Gastrocnemius medialis (tissue), 4 donors: ENCODE measurements at places on chromosomes 3 and 15.

- no peak for DNase-seq
Observed at GRCh38 chr3:106737265-106737664, 640.0 kb upstream of the CCDC54 start.

GRCh38 chr3:47661121-47661752, 82.6 kb upstream of the CSPG5 start:
- DNase-seq = peak; percentile 47

GRCh38 chr15:78210349-78210717, 24.0 kb downstream of the ACSBG1 start:
- DNase-seq = no peak

DNA sequence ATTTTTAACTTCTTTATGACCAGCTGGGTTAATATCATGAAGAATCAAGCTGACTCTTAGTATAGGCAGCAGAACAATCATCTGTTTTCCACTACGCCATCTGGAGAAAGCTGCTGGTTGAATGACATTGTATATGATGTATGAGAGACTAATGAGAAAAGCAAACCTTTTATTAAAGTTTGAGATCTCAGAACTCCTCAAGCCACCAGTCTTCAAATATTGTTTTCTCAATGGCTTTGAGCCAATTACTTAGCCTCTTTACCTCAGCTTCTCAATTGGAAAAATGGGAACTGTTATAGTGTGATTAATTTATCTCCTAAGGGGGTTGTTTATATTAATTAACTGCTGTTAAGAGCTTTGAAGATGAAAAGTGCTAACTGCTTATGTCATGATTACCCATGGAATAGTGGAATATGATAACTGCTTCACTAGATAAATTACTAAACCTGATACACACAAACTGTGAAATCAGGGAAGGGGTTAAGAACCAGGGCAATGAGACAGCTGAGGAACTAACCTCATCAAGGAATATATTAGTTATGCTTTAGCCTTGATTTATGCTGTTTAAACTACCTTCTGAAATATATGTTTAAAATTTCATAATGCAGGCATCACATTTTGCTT, 330.1 kb downstream of the SOX2 start:
- no peak for DNase-seq

DNA sequence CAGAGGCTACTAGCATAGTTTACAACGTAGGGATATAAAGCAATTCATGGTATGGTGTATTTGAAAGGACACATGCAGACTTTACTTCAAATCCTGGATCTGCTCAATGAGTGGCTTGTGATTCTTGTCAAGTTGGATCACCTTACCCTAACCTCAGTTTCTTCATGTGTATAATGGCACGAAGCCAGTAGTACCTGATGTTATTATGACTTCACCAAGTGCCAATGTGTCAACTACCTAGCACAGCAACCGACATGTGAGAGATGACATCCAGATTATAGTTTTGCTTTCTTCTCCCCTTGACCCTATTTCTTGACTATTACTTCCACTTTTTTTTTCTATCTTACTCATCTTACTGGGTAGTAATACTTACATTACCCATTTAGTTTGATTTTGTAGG, 304.5 kb downstream of the RBMS3 start:
- DNase-seq = no peak

DNA sequence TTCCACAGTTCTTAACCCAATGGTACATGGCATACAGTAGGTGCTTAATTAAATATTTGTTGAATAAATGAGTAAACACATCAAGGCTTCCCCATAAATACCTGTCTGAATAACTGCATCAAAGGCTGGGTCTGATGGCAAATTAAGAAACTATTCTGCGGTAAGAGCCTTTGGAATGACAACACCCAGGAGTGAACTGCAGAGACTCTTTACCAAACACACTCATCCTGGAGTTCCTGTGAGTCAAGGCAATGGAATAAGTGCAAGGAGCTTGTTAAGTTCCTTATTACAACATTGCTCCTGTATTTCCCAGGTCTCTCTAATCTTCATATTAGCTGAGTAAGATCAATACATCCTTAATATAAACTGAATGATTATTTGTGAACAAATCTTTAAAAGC, 119.9 kb upstream of the STT3B start:
- no peak for DNase-seq

GRCh38 chr15:66675446-66675845, 26.6 kb upstream of the SMAD6 start:
- no peak for DNase-seq

DNA sequence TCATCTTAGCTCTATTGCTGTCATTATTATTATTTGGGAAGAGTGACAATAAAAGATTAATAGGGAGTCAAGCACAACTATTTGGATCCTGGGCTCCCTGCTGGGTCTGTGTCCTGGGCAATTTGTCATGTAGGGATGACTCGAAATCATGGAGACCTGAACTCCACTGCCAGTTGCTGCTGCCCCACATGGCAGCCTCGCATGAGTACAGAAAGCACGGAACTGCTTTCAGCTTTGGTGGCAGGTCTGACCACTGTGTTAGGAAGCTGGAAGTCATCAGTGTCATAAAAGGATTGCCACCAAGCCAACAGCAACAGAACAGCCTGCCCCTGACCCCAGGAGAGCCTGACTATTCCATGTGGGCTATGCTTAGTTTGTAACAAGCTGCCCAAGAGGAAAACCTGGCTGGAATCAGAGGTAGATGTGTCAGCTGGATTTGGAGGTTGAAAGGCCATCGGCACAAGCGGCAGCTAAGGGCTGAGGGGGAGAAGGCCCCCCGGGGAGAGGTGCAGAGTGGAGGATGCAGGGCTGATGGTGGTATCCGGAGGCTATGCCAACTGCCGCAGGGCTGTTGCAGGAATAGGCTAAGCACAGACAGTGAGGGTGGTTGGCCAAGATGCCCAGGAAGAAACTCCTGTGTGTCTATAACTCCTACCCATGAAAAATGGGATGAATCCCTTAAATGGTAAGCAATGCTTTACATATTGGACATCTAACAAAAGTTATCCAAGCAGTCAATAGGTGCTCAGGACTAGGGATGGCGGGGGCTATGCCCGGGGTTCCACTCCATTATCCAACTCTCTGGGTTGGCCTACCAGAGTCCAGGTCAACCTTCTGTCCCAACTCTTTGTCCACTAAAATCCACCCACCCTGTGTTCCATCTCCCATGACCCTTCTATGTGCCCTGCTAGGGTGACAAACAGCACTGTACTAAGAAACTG, 291.6 kb downstream of the ADAMTS17 start:
- no peak for DNase-seq

GRCh38 chr3:75951941-75952340, 166.6 kb upstream of the ZNF717 start:
- no peak for DNase-seq

- no peak for DNase-seq
Observed at GRCh38 chr15:101329309-101329863, 34.3 kb upstream of the SNRPA1 start.

- no peak for DNase-seq
Observed at GRCh38 chr3:128067489-128067888, 15.3 kb downstream of the SEC61A1 start.

DNA sequence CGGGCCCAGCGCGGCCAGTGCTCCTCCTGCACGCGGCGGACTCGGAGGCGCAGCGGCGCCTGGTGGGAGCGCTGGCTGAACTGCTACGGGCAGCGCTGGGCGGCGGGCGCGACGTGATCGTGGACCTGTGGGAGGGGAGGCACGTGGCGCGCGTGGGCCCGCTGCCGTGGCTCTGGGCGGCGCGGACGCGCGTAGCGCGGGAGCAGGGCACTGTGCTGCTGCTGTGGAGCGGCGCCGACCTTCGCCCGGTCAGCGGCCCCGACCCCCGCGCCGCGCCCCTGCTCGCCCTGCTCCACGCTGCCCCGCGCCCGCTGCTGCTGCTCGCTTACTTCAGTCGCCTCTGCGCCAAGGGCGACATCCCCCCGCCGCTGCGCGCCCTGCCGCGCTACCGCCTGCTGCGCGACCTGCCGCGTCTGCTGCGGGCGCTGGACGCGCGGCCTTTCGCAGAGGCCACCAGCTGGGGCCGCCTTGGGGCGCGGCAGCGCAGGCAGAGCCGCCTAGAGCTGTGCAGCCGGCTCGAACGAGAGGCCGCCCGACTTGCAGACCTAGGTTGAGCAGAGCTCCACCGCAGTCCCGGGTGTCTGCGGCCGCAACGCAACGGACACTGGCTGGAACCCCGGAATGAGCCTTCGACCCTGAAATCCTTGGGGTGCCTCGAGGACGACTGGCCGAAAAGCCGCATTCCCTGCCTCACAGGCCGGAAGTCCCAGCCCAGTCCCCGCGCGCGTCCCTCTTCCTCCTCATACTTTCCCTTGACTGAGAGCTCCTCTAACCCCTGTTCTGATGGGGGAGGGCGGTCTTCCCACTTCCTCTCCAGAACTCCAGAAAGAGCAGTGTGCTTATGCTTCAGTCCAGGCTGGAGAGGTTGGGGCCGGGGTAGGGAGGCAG, 1.4 kb upstream of the IL17RC start:
- peak; percentile 39 for DNase-seq

DNA sequence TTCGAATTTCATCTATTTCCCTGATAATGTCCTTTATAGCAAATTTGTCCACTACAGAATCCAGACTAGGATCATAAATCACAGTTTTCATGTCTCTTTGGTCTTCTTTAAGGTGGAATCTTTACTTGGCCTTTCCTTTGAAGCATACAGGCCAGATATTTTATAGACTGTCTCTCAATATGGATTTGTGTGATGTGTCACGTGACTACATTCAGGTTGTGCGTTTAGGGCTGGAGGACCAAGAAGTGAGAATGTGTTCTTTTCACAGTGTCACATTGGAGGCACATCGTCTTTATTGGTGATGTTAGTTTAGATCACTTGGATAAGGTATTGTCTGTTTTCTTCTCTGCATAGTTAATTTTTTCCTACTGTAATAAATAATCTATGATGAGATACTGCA, 232.9 kb downstream of the MEIS2 start:
- DNase-seq = no peak

- DNase-seq = no peak
Observed at GRCh38 chr15:60006203-60006862, 2.2 kb downstream of the FOXB1 start.

DNA sequence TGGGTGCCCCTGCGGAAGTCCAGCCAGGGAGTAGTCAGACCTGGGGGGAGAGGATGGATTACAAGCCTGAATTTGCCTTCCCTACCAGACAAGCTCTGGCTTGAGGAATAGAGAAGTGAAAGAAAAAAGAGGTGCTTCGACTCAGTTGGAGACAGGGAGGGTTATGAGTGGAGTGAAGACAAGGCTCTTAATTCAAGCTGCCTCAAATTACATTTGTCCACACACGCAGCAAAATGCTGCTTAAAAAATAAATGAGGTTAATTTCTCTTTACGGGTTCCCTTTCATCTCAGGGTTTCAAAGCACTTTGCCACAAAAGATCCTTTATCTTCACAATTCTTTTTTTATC, 49.0 kb upstream of the SLC4A7 start:
- no peak for DNase-seq

DNA sequence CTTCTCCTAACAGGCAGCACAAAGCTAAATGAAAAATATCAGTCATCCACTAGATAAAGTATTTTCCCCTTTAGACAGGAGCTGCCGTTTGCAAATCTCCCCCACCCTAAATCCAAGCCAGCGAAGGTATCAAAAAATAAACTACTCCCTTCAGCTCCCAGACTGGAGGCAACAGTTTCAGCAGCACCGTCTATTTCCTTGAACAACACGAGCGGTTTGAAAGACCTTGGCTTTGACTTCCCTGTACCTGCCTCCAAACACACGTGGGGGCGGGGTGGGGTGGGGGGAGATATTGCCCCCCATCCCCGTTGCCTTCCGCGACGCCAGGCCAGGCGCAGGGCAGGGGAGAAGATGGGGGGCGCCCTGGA, 832 bp upstream of the CACNA1D start:
- DNase-seq = no peak

GRCh38 chr3:113212844-113213375, 1.6 kb downstream of the BOC start:
- no peak for DNase-seq

GRCh38 chr15:77650265-77650664, 17.6 kb upstream of the LINGO1 start:
- no peak for DNase-seq

DNA sequence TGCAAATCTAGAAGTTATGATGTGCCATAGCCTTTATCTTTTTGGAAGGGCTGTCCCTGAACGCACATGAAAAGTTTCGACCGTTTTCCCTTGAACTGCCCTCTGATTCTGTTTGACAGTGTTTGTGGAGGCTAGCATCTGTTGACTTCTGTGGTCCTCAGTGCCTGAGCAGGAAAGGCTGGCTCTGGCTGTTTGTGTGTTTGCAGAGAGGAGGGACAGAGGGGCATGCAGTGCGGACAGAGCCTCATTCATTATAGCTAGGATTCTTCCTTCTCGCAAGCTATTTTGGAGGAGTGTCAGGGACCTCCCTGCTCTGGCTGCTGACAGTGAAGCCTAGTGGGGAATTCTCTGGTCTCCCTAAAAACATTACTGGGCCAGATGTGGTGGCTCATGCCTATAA, 64.5 kb downstream of the CDAN1 start:
- DNase-seq = no peak

GRCh38 chr15:100735129-100736053, 133.0 kb downstream of the ASB7 start:
- DNase-seq = no peak

DNA sequence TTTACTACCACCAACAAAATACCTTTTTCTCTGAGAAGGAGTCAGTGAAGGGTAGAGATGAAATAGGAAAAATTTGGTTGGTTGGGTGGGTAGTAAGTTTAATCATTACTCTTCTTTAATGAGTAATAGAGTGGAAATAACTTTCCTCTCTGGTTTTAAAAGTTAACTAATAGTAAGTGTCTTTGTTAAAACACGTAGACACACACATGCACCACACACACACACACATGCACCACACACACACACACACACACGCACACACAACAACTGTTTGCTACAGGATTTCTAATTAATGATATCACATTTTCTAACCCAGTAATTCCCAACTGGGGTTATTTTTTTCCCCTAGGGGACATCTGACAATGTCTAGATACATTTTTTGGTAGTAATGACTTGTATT, 84.1 kb downstream of the CHL1 start:
- no peak for DNase-seq

- no peak for DNase-seq
Observed at GRCh38 chr3:15325228-15325627, 7.2 kb downstream of the SH3BP5 start.

DNA sequence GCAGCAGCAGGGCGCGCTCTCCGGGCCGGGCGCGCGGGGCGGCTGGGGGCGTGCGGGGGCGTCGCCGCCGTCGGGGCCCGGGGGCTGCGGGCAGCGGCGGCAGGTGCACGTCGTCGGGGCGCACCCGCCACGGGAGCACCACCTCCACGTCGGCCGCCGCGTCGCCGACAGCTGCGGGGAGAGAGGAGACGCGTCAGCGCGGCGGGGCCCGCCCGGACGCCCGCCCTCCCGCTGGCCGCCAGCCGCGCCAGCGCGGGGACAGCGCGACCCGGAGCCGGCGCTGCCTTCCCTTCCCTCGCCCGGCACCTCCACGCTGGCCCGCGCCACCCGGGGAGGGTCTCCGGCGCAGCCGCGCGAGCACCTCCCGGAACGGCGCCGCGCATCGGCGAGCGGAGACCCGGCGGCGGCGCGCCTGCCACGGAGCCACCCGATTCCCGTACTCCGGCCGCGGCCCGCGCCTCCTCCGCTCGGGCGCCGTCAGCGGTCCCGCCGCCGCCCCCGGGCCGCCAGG, 481 bp downstream of the ADAMTS17 start:
- no peak for DNase-seq

GRCh38 chr3:56806407-56806806, 4.7 kb upstream of the ARHGEF3 start:
- no peak for DNase-seq
